ENCODE measurements at places on chromosomes 16 and 17.

DNA sequence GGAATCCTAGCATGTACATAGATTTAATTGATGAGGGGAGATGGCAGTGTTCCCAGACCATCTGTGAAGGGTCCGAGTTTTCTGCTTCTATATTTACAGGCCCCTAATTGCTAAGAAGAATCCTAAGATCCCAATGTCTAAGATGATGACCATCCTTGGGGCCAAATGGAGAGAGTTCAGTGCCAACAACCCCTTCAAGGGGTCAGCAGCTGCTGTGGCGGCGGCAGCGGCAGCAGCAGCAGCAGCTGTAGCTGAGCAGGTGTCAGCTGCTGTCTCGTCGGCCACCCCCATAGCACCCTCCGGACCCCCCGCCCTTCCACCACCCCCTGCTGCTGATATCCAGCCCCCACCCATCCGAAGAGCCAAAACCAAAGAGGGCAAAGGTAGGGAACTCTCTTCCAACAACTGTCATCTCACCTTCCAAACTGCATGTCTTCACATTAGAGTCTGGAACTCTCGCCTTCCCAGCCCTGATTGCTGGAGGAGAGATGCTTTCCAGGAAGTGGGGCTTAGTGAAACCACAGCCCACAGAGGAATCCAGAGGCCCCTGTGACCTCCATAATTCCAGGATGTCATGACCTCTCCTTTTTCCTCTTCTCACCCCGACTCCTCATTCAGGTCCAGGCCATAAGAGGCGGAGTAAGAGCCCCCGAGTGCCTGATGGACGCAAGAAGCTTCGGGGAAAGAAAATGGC is 4.7 kb downstream of the CHD3 start:
- DNase-seq = peak; percentile 77

- no peak for DNase-seq
Measured at GRCh38 chr16:67526149-67526791, 2.4 kb upstream of the RIPOR1 start.

GRCh38 chr17:45110676-45111611 is 21.4 kb downstream of the PLCD3 start:
- DNase-seq = no peak

GRCh38 chr17:57970710-57971109 is 15.5 kb upstream of the CUEDC1 start:
- DNase-seq = no peak

Data from NCI-H1105 treated with DMSO at 0.1 percent for 48 hours (cell line).